Effector memory CD8-positive, alpha-beta T cell (primary cell): ENCODE measurements at places on chromosomes 11 and 22.

- peaks cover 41% of the 10 kb centered on the region for H3K4me1 ChIP-seq
- DNase-seq, result peak; percentile 32
- peak overlapping the region; percentile 92 for H3K27ac ChIP-seq
- peaks cover 36% of the 10 kb centered on the region for H3K36me3 ChIP-seq
These were observed 754 bp downstream of the NUP50 start for GRCh38 chr22:45164270-45165088.

- H3K27me3 ChIP-seq, result peaks cover 14% of the 10 kb centered on the region
- no peak for DNase-seq
- no peaks in the 10 kb centered on the region for H3K36me3 ChIP-seq
- H3K4me1 ChIP-seq, result peaks cover 11% of the 10 kb centered on the region
- no peak overlapping the region for H3K27ac ChIP-seq
- H3K4me3 ChIP-seq, result peak overlapping the region; percentile 33
These were observed 264 bp downstream of the BCO2 start for GRCh38 chr11:112175599-112175952.

GRCh38 chr11:8963569-8964323 lies 496 bp downstream of the TMEM9B start:
- H3K27me3 ChIP-seq, result no peaks in the 10 kb centered on the region
- H3K36me3 ChIP-seq, result peaks cover 10% of the 10 kb centered on the region
- peaks cover 29% of the 10 kb centered on the region for H3K4me1 ChIP-seq
- H3K4me3 ChIP-seq, result peak overlapping the region; percentile 95

DNA sequence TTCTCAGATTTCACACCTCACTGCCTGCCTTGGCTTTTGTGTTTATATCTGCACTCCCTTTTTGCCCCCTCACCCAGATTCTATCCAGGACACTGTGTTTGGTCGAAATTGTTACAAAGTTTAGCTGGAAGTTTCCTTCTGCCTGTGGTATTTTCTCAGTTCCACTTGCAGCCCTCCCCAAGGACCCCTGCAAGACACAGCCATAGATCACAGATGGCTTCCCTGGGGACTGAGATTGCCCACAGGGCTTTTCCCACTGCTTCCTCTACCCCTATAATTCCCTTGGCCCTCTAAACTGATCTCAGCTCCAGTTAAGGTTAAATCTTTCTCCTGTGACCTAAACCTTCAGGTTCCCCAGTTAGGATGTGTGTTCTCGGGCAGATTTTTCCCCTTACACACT lies 146.1 kb upstream of the C11orf87 start:
- no peaks in the 10 kb centered on the region for H3K4me1 ChIP-seq
- no peak overlapping the region for H3K27ac ChIP-seq
- H3K4me3 ChIP-seq, result no peak overlapping the region
- DNase-seq, result no peak
- no peaks in the 10 kb centered on the region for H3K27me3 ChIP-seq
- no peaks in the 10 kb centered on the region for H3K36me3 ChIP-seq

GRCh38 chr11:118491041-118491440 lies 36.2 kb upstream of the TTC36 start:
- H3K27me3 ChIP-seq, result no peaks in the 10 kb centered on the region
- peaks cover 83% of the 10 kb centered on the region for H3K36me3 ChIP-seq
- no peak overlapping the region for H3K4me3 ChIP-seq

GRCh38 chr11:5225480-5225871 lies 1.4 kb downstream of the HBB start:
- no peak for DNase-seq
- no peaks in the 10 kb centered on the region for H3K4me1 ChIP-seq
- H3K27me3 ChIP-seq, result no peaks in the 10 kb centered on the region

GRCh38 chr11:14722496-14722895 lies 78.9 kb downstream of the PDE3B start:
- no peak for DNase-seq
- peaks cover 3% of the 10 kb centered on the region for H3K36me3 ChIP-seq
- no peak overlapping the region for H3K4me3 ChIP-seq

DNA sequence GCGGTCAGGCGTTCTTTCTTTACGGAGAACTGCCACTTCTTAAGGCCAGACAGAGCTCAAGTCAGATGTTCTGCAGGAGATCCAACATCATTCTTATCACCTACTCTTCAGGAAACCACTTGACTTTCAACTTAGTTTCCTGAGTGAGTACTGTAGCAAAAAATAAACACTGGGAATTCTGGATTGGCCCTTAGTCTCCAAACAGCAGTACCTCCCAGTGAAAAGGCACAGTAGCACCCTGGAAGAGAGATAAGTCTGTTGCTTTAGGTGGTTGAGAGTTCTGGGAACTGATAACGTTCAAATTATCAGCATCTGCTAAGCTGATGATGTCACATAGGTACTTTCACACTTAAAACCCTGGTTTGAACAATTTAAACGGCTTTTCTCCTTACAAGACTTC lies 971.8 kb upstream of the TENM4 start:
- no peaks in the 10 kb centered on the region for H3K27me3 ChIP-seq
- no peak overlapping the region for H3K27ac ChIP-seq
- no peak for DNase-seq
- H3K4me1 ChIP-seq, result no peaks in the 10 kb centered on the region
- no peaks in the 10 kb centered on the region for H3K36me3 ChIP-seq
- H3K4me3 ChIP-seq, result no peak overlapping the region

GRCh38 chr22:40332319-40332781 lies 13.9 kb upstream of the ADSL start:
- H3K27me3 ChIP-seq, result no peaks in the 10 kb centered on the region
- H3K36me3 ChIP-seq, result peaks cover 33% of the 10 kb centered on the region
- H3K4me3 ChIP-seq, result peak overlapping the region; percentile 53
- no peak for DNase-seq
- H3K27ac ChIP-seq, result peak overlapping the region; percentile 22

- peaks cover 17% of the 10 kb centered on the region for H3K27me3 ChIP-seq
- no peak overlapping the region for H3K27ac ChIP-seq
- no peaks in the 10 kb centered on the region for H3K4me1 ChIP-seq
- no peak for DNase-seq
- H3K4me3 ChIP-seq, result no peak overlapping the region
- H3K36me3 ChIP-seq, result no peaks in the 10 kb centered on the region
These were observed 101.4 kb upstream of the NCAM1 start for GRCh38 chr11:112859787-112860186.

GRCh38 chr11:72998676-72999075 lies 143.4 kb downstream of the FCHSD2 start:
- no peak for DNase-seq
- no peak overlapping the region for H3K4me3 ChIP-seq
- H3K27ac ChIP-seq, result no peak overlapping the region

- no peak for DNase-seq
- no peak overlapping the region for H3K27ac ChIP-seq
- H3K4me3 ChIP-seq, result no peak overlapping the region
- H3K27me3 ChIP-seq, result peaks cover 53% of the 10 kb centered on the region
- no peaks in the 10 kb centered on the region for H3K36me3 ChIP-seq
- peaks cover 4% of the 10 kb centered on the region for H3K4me1 ChIP-seq
These were observed 8.1 kb downstream of the WNT7B start for GRCh38 chr22:45968751-45969413.

DNA sequence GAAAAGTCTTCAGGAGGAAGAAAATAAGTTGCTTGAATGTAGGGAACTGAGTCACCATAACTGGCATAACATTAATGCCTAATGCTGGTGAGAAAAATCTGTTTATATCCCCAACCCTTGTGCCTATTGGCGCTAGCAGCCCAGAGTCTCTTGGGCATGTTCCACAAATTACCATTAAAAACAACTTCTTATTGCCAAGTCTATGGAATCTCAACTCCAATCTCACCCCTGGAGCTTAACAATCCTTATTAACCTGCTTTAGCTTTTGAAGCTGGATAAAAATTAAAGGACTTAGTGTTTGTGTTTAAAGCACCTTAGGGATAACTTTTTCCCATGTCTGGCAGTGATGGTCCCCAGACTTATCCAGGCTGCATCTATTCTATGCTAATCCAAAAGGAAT lies 143.0 kb downstream of the APIP start:
- no peaks in the 10 kb centered on the region for H3K4me1 ChIP-seq
- no peaks in the 10 kb centered on the region for H3K36me3 ChIP-seq
- no peak overlapping the region for H3K27ac ChIP-seq

DNA sequence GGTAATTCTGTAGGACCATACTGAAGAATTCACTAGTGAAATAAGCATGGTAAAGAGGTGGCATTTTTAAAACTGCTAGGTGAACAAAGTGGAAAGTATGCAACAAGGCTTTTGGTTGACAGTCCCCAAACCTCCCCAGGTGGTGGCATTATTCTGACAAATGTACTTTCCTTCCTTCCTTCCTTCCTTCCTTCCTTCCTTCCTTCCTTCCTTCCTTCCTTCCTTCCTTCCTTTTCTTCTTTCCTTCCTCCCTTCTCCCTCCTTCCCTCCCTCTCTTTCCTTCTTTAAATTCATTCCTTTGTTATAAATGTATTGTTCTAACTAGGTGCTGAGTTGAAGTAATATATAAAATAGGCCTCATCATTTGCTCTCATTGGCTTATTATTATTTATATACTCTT lies 284.7 kb upstream of the ANO5 start:
- H3K36me3 ChIP-seq, result no peaks in the 10 kb centered on the region
- DNase-seq, result no peak
- no peak overlapping the region for H3K27ac ChIP-seq
- H3K27me3 ChIP-seq, result no peaks in the 10 kb centered on the region

DNA sequence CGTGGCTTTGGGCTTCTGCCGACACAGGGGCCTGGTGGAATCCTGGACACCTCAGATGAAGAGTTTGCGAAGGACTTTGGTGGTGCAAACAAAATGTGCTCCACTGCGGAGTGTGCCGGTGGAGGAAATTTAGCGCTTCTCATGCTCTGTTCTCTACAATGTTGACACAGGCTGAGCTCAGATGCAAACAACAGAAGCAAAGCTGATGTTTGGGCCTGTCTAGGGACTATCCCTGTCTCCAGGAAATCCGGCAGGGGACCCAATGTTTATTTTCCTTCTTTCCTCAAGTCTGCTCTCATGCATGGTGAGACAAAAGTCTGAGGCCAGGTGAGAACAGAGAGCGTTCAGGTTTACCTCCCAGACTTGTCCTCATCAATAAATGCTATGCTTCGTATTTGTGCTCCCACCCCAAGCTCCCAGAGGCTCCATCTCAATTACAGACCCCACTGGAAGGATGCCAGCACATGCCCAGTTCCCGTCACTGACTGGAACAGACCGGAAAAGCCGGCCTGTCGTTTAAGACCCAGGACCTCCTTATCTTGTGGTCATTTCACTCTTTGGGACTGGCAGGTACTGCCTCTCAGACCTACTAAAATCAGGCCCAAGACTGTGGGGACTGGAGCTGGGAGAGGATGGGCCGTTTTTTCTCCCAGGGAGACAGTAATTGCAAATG lies 105.7 kb upstream of the B3GAT1 start:
- H3K27ac ChIP-seq, result no peak overlapping the region
- H3K36me3 ChIP-seq, result no peaks in the 10 kb centered on the region
- peaks cover 5% of the 10 kb centered on the region for H3K4me1 ChIP-seq
- no peak for DNase-seq

GRCh38 chr11:133285359-133285758 lies 246.9 kb downstream of the OPCML start:
- no peak overlapping the region for H3K27ac ChIP-seq
- H3K27me3 ChIP-seq, result no peaks in the 10 kb centered on the region
- DNase-seq, result no peak
- H3K36me3 ChIP-seq, result no peaks in the 10 kb centered on the region

- no peak overlapping the region for H3K27ac ChIP-seq
- no peak for DNase-seq
- peaks cover 52% of the 10 kb centered on the region for H3K4me1 ChIP-seq
- H3K27me3 ChIP-seq, result no peaks in the 10 kb centered on the region
- H3K4me3 ChIP-seq, result peak overlapping the region; percentile 19
These were observed 77.2 kb downstream of the SIK3 start for GRCh38 chr11:117020869-117021564.

DNA sequence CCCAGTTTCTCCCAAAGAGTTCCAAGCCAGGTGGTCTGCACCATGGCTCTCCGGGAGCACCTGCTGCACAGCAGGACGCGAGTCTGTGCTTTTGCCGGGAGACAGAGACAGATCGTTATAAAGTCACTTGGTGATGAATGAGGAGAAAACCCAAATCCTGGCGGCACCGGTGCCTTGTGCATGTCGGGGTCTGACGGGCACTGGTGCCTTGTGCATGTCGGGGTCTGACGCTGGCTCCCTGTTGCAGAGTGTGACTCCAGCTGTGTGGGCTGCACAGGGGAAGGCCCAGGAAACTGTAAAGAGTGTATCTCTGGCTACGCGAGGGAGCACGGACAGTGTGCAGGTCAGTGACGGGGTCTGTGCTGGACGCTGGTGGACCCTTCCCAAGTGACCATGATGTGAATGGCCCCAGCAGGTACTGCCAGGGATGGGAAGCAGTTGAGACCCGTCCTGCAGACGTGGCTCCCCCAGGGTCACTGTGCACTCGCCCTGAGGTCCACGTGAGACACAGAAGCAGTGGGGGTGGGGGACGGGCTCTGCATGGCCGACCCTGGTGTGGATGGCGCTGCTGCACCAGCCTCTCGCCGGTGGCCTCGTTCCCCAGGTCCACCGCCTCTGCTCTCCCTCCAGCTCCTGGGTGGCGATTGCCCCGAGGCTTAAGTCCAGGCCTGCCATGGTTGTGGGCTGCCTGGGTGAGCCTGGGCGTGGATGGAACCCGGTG lies 5.8 kb downstream of the CRELD2 start:
- DNase-seq, result no peak
- peaks cover 14% of the 10 kb centered on the region for H3K36me3 ChIP-seq
- peaks cover 24% of the 10 kb centered on the region for H3K4me1 ChIP-seq
- no peaks in the 10 kb centered on the region for H3K27me3 ChIP-seq
- H3K4me3 ChIP-seq, result peak overlapping the region; percentile 69

DNA sequence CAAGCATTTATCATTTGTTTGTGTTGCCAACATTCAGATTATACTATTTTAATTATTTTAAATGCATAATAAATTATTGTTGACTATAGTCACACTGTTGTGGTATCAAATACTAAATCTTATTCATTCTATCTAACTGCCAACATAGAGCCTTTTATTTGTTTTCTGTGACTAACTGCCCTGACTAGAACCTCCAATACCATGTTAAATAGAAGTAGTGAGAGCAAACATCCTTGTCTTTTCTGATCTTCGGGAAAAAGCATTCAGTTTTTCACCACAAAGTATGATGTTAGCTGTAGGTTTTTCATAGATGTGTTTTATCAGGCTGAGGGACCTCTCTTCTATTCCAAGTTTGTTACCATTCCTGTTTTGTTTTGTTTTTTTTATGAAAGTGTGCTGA lies 15.2 kb downstream of the TRIM34 start:
- no peak overlapping the region for H3K27ac ChIP-seq
- H3K4me3 ChIP-seq, result no peak overlapping the region
- no peak for DNase-seq
- H3K4me1 ChIP-seq, result no peaks in the 10 kb centered on the region
- peaks cover 42% of the 10 kb centered on the region for H3K36me3 ChIP-seq
- H3K27me3 ChIP-seq, result no peaks in the 10 kb centered on the region

DNA sequence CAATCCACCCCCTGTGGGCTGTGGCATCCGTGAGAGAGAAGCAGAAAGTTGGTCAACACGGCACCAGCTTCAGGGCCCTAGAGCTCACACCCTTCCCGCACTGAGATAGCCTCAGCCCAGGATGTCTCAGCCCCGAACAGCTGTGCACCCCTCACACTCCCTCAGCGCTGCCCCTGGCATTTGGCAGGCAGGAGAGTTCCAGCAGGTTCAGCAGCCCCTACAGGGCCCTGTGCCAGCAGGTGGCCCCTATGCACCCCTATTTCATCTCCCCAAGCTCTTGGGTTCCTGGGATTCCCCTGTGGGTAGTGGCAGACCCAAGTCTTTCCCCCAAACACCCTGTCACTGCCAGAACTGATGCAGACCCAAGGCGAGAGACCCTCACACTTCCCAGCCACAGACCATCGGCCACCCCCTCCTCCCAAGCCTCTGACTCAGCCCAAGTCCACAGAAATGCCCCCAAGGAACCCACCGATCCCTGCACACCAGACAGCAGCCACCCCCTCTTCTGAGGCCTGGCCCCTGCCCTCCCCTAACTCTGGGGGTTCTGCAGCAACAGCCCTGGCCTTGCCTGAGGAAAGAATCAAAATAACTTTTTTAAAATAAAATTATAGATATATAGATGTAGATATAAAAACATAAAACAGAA lies 183.6 kb downstream of the IGLL1 start:
- DNase-seq, result no peak
- H3K4me3 ChIP-seq, result no peak overlapping the region
- H3K27ac ChIP-seq, result peak overlapping the region; percentile 46
- no peaks in the 10 kb centered on the region for H3K4me1 ChIP-seq
- no peaks in the 10 kb centered on the region for H3K36me3 ChIP-seq
